ENCODE measurements at places on chromosomes 7 and 10.

DNA sequence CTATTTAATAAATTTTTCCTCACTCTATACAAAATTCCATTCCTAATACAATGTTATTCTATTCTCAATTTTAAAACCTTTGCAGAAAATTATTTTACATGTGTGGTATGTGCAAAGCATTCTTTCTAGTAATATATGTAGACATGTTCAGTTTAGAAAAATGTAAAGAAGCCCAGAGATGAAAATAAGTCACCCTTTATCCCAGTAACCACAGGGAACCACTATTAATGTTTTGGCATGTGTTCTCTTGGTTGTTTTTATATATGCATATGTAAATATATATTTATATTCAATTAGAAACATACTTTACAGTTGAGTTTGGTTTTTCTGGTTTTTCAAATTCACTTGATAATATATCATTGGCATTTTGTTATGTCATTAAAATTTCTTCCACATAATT, 14.8 kb upstream of the GLCCI1 start:
- no peak for DNase-seq

- DNase-seq: no peak
Observed at GRCh38 chr7:21722371-21722770, 179.5 kb downstream of the DNAH11 start.

- no peak for DNase-seq
Observed at GRCh38 chr10:100731407-100732240, 13.8 kb upstream of the PAX2 start.

DNA sequence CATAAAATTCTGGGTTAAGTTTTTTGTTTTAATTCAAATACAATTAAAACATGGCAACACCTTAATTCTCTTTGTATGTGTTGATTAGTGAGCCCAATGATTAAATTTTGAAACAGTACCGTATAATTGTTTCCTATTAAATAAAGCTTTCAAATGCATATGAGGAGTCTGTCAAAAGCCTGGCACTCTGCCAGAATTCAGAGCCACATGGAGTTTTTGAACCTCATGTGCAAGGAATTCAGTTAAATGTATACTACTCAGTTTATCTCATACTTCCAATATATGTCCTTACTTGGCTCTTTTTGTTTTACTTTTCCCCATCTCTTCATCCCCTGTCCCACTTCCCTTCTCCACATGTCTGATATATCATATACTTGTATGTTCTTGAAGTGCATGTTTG, 165.6 kb upstream of the FAM3C start:
- DNase-seq: no peak

GRCh38 chr10:26860102-26860442, 686 bp downstream of the ABI1 start:
- DNase-seq: peak; percentile 31

DNA sequence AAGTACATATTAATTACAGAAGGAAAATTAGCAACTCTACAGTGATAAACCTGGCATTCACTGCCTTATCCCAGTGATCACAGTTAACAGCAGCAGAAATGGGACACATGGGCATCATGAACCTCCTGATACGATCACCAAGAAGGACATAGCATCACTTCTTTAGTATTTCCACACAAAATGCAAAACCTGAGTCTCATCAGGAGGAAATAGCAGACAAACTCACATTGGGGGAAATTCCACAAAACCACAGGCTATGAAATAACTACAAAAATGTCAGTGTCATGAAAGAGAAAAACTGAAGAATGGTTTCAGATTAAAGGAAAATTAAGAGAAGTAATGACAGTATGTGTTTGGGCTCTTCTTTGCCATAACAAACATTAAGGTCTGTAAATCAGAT, 12.0 kb upstream of the PURB start:
- no peak for DNase-seq

DNA sequence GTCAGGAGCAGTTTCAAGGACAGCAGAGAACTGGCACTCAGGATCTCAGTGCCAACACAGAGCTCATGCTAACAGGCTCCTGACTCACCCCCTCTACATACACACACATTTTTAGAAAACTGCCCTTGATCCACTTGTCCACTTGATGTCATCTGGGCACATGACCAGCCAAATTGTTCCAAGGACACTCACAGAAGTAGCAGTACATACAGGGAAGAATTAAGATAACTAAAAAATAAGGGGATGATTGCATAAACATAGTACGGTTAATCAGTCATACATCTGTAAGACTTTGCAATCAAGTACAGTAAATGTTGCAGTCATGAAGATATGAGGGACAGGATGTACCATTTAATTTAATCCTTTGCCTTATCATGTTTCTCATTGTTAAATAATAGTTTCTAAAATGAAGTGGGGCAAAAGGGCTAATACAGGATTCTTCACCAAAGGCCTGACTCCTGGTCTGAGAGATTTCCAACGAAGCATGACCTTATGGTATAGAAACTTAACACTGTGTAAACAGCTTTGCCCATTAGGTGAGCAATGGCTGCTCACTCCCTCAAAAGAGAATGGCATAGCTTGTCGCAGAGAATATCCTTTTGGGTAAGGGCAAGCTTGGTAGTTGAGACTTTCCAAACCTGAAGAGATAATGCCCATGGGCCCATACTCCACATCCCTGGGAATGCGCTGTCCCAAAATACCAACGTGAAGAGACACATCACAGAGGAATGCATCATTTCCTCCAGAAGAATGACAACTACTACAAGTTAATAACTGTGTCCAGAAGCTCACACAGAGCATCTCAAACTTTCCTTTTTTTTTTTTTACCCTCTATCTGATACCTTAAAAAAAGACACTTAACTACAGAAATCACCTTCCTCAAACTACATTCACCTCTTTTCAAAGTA, 94.1 kb downstream of the ARMH3 start:
- no peak for DNase-seq
